ENCODE measurements at places on chromosomes 11 and 22. TPM values are rescaled to one million over a fixed set of nuclear protein-coding genes. Genes with fewer than 3 reads are reported as not detected.
A peak's percentile ranks its signal among the peaks of the same experiment; 100 is the strongest.

GRCh38 chr11:86978247-86978646 lies 23.1 kb upstream of the FZD4 start:
- no peaks in the 10 kb centered on the region for H3K4me1 ChIP-seq
- no peak overlapping the region for H3K4me3 ChIP-seq
- H3K36me3 ChIP-seq: no peaks in the 10 kb centered on the region
- no peak overlapping the region for H3K27ac ChIP-seq
- no peak for DNase-seq
- H3K27me3 ChIP-seq: peaks cover 2% of the 10 kb centered on the region

DNA sequence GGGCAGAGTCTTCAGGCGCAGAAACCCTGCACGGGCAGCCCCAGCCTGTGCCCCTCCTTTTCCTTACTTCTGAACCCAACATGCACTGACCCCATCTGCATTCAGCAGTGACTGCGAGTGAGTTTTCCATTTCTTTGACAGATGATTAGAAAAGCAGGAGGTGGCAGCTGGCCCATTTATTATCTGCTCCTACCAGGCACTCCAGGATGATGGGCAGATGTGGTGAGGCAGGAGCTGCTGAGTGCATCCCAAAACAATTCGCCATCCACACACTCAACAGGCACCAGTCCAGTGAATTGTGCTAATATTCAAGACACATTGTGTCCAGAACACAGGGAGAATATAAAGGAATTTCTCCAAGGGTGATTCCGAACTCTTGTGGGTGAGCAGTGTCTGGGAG lies 208.5 kb downstream of the TENM4 start:
- no peak overlapping the region for H3K4me3 ChIP-seq
- no peak overlapping the region for H3K27ac ChIP-seq
- H3K27me3 ChIP-seq: no peaks in the 10 kb centered on the region
- H3K36me3 ChIP-seq: no peaks in the 10 kb centered on the region
- no peaks in the 10 kb centered on the region for H3K4me1 ChIP-seq

DNA sequence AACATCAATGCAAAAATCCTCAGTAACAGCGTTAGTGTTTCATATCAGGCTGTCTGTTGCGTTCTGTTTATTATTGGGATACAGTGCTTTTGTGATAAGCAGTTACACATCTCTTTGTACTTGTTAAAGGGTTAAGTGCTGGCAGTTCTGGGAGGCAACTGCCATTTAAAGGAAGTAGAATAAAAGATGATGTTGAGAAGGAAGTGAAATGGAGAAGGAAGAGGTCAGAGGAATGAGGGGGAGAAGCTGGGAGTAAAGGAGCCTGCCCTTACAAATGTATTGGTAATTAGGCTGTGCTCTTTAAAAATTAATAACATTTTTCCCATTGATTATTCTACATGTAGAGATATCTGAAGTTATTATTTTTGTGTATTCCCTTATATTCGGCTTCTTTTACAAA lies 674.7 kb downstream of the NTM start:
- no peaks in the 10 kb centered on the region for H3K36me3 ChIP-seq
- no peaks in the 10 kb centered on the region for H3K27me3 ChIP-seq
- no peak overlapping the region for H3K4me3 ChIP-seq
- no peak overlapping the region for H3K27ac ChIP-seq

DNA sequence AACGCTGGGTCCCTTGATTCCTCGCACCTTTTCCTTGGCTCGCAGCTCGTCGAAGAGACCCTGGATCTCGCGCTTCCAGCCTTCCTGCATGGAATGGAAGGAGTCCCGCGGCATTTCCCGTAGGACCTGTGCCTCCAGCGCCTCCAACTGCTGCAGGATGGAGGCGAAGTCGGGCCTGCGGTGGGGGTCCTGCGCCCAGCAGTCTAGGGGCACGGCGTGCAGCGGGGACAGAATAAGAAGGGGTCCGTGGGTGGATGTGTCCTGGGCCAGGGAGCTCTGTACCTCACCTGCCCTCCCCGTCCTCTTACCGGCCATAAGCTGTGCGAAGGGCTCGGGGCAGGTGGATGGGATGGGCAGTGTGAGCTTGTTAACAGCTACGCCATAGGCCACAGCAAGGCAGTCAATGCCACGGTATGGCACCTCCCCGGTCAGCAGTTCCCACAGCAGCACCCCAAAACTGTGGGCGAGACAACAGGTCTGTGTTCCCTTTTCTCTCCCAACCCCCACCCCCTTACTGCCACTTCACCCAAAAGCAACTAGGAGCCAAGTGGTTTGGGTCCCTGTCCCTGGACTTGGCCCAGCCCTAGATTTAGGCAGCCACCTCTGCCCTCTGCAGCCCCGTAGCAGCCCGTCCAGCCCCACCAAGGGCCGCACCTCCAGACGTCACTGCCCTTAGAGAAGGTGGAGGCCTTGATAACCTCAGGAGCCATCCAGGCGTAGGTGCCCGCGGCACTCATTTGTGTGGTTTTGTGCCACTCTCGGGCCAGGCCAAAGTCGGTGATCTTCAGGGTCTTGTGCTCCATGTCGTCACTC lies 6.2 kb downstream of the MAP3K11 start:
- no peak for DNase-seq
- peaks cover 32% of the 10 kb centered on the region for H3K4me1 ChIP-seq
- peaks cover 53% of the 10 kb centered on the region for H3K36me3 ChIP-seq

DNA sequence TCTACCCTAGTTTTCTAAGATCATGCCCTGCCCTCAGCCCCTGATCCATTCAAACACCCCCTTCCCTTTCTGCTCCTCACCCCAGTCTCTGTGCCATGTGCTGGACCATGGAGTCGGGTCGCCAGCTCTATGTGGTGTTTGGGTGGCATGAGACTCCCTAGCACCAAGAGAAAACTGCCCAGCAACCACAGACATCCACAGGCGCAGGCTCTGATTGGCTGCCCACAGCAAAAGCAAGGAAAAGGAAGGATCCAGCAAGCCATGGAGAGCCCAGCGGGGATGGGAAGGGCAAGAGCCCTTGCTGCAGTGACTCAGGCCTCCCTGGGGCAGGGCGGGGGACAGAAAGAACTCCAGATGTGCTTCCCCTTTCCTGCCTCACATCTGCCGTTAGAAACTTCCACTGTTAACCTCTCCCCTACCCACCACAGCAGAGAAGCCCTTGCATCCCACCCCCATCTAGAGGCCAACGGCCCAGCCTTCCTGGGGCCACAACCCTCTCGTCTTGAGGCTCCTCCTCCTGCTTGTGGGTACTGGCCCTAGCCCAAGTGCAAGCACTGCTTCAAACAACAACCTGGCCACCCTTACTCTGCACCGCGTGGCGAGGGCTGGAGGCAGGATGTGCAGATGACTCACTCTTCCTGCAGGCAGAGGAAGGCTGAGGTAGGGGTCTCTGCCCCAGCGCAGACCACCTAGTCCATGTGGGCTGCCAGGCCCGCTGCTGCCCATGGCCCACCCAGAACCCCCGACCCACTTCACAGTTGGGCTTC lies 9.7 kb upstream of the AHNAK start:
- H3K4me1 ChIP-seq: peaks cover 98% of the 10 kb centered on the region
- peaks cover 48% of the 10 kb centered on the region for H3K36me3 ChIP-seq
- H3K4me3 ChIP-seq: peak overlapping the region; percentile 54
- peak overlapping the region; percentile 92 for H3K27ac ChIP-seq
- peak; percentile 92 for DNase-seq
- no peaks in the 10 kb centered on the region for H3K27me3 ChIP-seq

DNA sequence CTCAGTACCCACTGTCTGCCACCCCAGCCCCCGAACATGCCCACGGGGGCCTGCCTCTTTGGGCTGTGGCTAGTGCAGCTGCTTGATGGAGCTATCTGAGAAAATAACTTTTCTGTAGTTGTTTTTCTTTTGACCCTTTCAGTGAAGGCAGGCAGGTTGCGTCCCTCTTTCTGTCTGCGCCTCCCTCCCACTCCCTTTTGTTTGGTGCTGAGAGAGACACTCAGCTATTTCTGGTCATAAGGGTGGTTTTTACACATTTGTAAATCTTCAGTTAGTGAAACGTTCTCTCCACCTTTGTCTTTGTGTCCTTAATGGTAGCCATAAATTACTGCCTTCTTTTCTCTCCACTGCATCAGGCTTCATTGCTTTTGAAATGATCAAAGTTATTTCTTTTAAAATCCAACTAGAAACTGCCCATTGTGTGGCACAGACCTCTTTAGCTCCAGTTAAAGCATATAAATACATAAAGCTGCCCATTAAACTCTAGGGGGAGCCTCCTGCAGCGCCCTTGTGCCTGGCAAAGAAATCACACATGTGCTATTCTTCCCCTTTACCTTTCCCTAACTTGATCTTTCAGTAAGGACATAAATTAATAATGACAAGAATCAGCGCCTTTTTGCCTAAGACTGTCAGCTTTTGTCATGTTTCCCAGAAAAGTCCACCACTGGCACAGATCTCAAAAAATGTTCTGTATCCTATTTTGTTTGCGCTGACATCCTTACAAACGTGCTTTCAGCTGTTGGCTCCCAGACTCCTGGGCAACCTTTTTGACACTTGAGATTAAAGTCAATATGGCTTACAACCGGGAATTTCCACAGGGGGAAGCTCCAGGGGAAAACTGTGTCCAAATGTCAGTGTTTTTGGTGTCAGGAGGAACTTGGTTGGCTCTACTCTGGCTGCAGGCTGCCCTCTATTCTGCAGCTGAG lies 1.7 kb upstream of the SCUBE2 start:
- peaks cover 54% of the 10 kb centered on the region for H3K27me3 ChIP-seq
- no peak overlapping the region for H3K4me3 ChIP-seq
- DNase-seq: no peak
- no peak overlapping the region for H3K27ac ChIP-seq

DNA sequence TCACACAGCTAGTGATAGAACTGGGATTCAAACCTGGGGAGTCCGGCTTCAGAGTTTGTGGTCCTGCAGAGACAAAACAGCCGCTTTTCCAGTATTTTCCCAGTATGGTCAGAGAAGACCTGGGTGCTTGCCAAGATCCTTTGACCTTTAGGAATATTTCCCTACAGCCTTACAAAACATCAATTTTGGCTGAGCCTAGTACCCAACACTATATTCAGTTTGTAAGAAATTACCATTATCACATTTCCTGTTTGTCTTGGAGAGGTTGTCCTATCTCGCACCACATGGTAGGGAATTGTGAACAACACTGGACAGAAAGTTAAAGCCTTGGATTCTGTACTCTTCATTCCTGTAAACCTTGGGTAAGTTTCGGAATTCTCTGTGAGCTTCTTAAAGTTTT lies 10.7 kb upstream of the NEU3 start:
- H3K27me3 ChIP-seq: no peaks in the 10 kb centered on the region
- H3K36me3 ChIP-seq: peaks cover 36% of the 10 kb centered on the region
- H3K4me1 ChIP-seq: peaks cover under 1% of the 10 kb centered on the region
- no peak for DNase-seq
- H3K4me3 ChIP-seq: no peak overlapping the region

DNA sequence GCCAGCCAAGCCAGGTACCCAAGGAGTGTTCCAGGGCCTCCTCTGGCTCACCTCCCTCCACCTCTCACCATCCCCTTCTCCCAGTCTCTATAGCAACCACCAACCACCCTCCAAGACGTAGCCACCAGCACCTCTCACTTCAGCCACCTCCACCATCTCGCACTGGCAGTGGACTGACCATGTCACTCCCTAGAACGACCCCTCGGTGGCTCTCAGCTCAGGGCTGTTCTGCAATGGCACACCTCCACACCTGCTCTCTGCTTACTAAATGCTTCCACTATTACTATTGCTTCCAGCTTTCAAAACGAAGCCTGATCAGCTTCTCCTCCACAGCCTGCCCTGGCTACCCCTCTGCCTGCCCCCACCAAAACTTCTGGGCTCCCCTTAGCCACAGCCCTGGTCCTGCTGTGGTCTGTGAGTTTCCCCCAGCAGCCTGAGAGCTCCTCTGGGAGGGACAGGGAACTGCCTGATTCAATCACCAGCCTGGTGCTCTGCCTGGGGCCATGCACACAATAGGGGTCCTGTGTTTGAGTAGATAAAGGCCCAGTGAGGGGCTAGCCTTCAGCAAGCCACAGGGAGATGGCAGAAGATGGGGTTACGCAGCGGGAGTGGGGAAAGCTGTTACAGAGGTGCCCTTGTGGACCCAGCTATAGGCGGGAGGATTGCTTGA lies 17.5 kb upstream of the CBX7 start:
- peaks cover 37% of the 10 kb centered on the region for H3K4me1 ChIP-seq
- H3K36me3 ChIP-seq: no peaks in the 10 kb centered on the region
- no peak overlapping the region for H3K4me3 ChIP-seq
- DNase-seq: no peak
- H3K27ac ChIP-seq: no peak overlapping the region
- no peaks in the 10 kb centered on the region for H3K27me3 ChIP-seq

GRCh38 chr11:9313648-9314290 lies 624 bp downstream of the TMEM41B start:
- peak overlapping the region; percentile 99 for H3K27ac ChIP-seq
- H3K4me1 ChIP-seq: peaks cover 38% of the 10 kb centered on the region
- peaks cover 16% of the 10 kb centered on the region for H3K36me3 ChIP-seq

DNA sequence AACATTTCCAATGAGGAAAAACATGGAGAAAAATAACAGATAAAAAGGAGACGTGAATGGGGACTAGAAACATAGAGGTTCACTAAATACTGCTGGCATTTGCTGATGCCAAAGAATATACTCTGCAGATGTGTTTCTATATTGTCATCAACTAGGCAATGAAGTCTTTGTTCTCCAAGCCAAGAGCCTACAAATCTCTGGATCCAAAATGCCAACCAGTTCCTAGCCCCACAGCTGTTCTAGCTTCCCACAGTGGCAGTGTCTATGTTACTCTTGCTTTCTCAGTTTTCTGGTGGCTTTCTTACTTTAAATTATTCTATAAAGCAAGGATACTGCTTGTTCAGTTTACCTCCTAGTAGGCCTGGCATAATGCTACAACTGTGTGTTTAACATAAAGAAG lies 977.9 kb upstream of the CCDC90B start:
- no peaks in the 10 kb centered on the region for H3K36me3 ChIP-seq
- no peaks in the 10 kb centered on the region for H3K4me1 ChIP-seq
- no peak overlapping the region for H3K27ac ChIP-seq
- no peak overlapping the region for H3K4me3 ChIP-seq
- no peaks in the 10 kb centered on the region for H3K27me3 ChIP-seq

- H3K27ac ChIP-seq: no peak overlapping the region
- peaks cover 14% of the 10 kb centered on the region for H3K27me3 ChIP-seq
- H3K4me1 ChIP-seq: peaks cover 1% of the 10 kb centered on the region
Observed at GRCh38 chr11:36155770-36156160, 133.5 kb downstream of the COMMD9 start.

Gene RPS13
- 1,685 TPM for total RNA-seq

Gene MTNR1B
- total RNA-seq: not detected

Gene DBX1
- total RNA-seq: not detected

Gene KIF18A
- total RNA-seq: 28.9 TPM

Gene RAC2
- 930 TPM for total RNA-seq

Gene OLFML1
- not detected for total RNA-seq

Gene TESMIN
- total RNA-seq: 2.9 TPM
